ENCODE measurements at places on chromosomes 13 and 19.

DNA sequence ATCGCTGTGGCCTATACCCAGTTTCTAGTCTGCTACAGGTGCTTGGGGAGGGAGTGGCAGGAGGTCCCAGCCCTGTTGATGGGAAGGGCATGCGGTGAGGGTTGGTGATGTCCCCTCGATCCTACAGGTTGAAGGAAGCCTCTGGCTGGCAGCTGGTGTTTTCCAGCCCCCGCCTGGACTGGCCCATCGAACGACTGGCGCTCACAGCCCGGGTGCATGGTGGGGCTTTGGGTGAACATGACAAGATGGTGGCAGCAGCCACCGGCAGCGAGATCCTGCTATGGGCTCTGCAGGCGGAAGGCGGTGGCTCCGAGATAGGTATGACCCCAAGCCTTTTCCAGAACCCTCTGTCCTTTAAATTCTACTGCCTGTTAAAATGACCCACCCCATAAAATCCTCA lies 3.9 kb downstream of the SHKBP1 start:
- DNase-seq, result no peak

DNA sequence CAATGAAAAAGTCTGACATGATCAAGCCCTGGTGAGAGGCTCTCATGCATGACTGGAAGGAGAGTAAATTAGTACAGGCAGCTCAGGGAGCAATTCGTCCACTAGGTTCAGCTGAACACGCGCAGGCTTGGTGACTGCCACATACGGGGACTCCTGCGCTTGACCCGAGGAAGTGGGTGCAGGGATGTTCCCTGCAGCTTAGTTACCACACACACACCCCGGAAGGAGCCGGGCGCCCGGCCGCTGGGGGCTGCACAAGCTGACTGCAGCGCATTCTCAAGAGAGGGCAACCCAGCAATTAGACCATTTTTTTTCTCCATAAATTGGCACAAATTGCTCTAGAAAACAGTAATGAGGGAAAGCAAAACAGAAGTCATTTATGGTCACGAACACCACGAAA lies 23.0 kb upstream of the MIER2 start:
- no peak for DNase-seq

DNA sequence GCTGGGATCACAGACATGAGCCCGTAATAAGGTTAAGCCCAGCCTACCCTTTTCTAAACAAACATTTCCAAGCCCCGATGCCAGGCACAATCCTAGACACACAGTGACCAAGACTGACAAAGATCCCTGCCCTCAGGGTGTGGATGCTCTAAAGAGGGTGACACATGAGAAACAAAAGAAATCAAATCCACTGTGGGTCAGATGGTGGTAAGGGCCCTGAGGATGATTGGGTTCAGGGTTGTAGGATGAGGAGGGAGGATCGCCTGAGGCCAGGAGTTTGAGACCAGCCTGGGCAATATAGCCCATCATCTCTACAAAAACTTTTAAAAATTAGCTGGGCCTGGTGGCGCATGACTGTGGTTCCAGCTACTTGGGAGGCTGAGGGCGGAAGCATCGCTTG lies 44.6 kb downstream of the PTPRS start:
- no peak for DNase-seq

- DNase-seq, result no peak
Observed at GRCh38 chr19:30708416-30709178, 336.4 kb downstream of the ZNF536 start.

GRCh38 chr13:94412870-94413597 lies 66.4 kb downstream of the DCT start:
- no peak for DNase-seq

GRCh38 chr19:18112989-18113478 lies 15.5 kb downstream of the MAST3 start:
- peak; percentile 51 for DNase-seq

- DNase-seq, result no peak
Observed at GRCh38 chr19:36950335-36951119, 34.4 kb downstream of the ZNF568 start.

DNA sequence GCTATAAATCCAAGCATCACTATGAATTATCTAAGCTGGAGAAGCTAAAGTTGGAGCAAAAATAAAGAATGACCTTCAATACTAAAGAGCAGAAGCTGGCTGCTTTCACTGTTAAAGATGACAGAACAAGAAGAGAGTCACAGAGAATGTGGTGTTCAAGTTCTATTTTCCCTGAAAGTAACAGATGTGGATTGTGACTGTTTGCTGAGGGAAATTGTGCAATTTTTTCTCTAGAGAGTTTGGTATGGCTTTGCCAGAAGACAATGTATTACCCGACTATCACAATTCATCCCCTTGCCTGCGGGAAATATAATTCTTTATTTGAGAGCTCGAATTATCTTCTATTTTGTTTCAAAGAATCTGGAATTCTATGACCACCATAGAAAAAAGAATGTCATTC lies 83.1 kb downstream of the TNFSF13B start:
- no peak for DNase-seq

- DNase-seq, result no peak
Observed at GRCh38 chr19:10516671-10517286, 468 bp downstream of the S1PR5 start.

GRCh38 chr19:2139385-2140137 lies 11.8 kb downstream of the AP3D1 start:
- no peak for DNase-seq

DNA sequence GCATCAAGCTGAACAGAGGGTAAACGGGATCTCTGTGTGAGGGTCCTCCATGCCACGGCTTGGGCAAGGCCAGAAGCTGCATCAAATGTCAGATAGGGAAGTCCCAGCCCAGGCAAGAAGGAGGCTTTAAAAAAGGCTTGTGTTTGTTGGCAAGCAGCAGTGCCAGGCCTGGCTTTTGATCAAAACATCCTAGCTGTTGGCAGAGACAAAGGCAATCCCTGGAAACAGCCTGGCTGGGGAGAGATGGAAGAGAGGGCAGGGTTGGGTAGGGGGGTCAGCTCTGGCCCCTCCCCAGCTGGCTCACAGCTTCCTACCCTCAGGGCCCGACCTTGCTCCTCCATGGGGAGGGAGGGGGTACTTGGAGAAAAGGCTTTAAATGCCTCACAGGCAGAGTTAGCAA lies 61.8 kb upstream of the KCTD15 start:
- peak; percentile 57 for DNase-seq

GRCh38 chr13:94641409-94641941 lies 39.8 kb downstream of the GPR180 start:
- DNase-seq, result no peak

- no peak for DNase-seq
Observed at GRCh38 chr13:87259479-87260083, 411.6 kb upstream of the SLITRK5 start.

- DNase-seq, result no peak
Observed at GRCh38 chr19:34118879-34119748, 53.2 kb upstream of the LSM14A start.

DNA sequence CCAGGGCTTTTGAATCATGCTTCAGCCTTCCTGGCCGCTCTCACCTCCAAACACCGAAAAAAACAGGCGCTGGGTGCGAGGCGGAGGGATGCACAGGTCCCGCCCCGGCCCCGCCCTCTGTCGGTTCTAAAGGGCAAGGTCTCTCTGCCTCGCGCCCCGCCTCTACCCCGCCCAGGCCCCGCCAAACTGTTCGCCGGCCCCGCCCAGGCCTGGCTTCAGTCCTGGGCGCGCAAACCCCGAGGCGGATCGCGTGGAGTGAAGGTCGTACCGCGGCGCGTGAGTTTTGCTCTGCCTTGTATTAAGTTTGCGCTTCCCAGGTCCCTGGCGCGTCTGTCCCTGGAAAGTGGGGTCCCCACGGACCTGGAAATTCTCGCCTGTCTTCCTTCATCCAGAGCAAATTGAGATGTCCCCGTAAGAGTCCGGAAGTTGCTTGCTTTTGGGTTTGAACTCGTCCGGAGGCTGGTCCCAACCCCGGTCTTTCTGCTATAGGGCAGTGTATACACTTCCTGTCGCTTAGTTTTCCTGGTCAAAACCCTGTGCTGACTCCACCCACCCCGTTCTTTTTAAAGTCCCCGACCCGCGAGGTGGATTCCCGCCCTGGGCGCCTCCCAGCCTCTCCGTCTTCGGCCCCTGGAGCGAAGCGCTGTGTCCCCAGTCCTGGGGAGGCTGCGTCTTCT lies 8.4 kb downstream of the ZNF808 start:
- DNase-seq, result no peak

DNA sequence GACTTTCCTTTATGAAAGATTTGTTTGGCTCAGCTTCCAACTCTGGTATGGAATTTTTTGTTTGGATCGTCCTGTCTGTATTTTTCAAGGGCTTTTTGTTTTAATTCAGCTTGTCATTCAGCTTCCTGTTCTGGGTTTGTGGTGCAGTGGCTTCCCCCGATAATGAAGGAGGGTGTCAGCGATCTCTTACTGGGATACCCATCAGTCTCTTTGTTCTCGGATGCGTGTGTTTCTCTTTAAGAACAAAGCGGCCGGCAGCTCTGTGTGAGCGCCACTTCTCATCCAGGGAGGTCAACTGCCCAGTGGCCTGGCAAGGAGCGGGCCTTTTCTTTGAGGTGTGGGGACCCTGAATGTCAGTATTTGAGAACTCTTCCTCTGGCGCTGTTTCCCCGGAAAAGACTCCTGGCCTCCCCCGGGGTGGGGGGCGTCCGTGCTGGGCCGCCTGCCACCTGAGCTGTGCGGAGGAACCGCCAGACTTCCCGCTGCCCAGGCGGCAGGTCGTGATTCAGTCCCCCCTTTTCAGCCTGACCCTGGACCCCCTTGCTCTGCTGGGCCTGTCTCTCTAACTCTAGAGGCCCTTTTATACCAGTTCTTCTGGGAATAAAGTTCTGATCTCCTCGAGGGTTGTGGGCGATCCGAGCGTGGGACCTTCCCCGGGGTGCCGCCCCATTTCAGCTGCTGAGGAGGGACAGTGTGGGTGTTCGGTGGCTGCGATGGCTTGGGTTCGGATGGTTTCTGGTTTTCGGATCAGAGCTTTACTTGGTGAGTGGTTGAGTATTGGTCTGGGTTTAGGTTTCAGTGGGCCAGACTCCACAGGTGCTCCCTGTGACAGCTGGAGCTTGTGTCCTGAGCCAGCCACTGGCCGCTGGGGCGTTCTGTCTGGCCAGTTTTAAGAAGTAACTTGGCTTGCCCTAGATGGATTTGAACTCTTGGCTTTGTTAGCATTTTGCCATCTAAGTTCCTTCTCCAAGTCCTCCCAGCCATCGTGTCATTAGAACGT lies 3.4 kb downstream of the SF3A2 start:
- no peak for DNase-seq

DNA sequence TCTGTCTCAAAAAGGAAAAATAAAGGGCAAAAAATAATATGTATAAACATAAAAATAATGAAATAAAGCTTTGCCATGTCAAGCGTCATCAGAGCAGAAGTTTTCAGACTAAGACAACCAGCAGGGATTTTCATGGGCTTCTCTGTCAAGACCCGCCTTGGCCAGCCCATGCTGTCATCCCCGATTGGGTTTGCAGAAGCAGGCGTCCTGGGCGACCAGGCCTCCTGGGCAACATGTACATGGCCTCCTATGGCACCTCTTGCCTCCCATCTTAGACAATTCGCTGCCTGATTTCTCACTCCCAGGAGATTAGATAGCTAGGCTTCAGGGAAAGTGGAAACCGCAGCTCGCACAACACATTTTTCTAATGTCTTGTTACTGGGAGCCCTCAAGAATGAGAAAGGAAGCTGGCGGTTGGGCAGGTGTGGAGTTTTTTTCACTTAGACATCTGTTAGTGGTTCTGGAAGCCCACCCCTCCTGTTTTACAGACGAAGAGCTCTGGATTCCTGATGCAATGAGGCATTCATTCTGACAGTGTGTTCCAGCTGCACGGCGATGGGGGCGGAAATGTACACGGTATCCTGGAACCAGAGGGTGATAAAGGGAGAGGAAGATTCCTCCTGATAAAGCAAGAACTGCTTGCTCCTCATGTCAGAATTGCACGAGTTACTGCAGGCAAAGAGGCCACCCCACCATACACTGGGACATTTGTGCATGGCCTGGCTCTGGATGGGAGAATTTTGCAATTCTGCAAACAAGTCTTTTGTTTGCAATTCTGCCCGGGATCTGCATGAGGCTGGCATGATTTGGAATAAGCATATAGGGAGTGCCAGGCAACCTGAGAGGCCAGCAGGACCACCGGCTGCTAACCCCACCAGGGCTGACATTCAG lies 47.4 kb upstream of the KATNAL1 start:
- DNase-seq, result no peak

GRCh38 chr19:18046059-18046718 lies 38.2 kb downstream of the ARRDC2 start:
- peak; percentile 44 for DNase-seq

- no peak for DNase-seq
Observed at GRCh38 chr19:34363094-34363493, 1.9 kb upstream of the GPI start.

DNA sequence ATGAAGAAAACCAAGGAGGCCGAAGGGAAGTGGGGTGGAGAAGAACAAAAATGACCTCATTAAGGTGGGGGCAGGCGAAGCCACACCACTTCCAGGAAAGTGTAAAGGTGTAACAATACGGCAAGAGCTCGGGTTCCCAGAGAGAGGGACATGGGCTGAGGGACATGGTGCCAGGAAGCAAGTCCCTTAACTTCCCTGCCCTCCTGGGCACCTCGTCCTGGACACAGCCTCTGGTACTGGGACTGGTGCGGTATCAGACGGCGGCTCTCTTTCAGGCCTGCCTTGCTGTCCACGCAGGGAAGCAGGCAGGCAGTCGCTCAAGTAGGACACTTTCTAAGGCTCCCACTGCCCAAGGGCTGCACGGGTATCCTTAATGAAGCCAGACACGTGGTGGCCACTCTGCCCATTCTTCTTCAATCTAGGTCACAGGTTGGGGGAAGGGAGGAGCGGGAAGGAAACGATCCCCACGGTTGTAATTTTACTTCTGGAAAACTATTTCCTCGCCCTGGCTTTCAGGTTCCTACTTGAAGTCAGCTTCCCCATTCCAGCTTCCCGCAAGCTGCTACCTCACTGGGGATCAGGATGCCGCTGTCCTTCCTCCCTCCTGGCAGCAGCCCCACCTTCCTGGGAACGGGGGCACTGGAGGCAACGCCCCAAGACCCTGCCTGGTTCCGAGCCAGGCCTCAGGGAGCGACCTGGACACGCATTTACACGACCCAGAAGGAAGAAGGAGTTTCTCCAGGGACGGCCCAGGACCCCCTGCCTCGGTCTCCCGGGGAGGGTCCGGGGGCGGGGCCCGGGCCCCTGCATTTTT lies 1.2 kb downstream of the AP3D1 start:
- DNase-seq, result no peak

- DNase-seq, result no peak
Observed at GRCh38 chr19:3591876-3592613, 6.8 kb downstream of the GIPC3 start.

DNA sequence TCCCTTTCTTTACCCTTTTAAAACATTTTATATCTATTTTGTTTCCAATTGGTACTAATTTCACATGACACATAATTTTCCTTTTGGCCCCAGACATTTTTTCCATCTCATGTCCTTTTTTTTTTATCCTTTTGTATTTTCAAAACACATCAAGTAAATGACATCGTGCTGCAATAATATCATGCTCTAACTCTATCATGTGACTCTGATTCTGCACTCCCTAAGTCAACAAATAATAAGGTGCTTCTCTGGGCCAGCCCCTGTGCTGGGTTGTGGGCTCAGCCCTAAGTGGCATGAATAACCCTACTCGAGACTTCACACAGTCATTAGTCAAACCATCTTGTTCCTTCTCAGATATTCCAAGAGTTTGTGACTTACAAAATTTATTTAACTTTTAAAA lies 21.7 kb downstream of the NALCN start:
- no peak for DNase-seq
